ENCODE measurements at places on chromosomes 2 and 18.
A peak's percentile ranks its signal among the peaks of the same experiment; 100 is the strongest.

DNA sequence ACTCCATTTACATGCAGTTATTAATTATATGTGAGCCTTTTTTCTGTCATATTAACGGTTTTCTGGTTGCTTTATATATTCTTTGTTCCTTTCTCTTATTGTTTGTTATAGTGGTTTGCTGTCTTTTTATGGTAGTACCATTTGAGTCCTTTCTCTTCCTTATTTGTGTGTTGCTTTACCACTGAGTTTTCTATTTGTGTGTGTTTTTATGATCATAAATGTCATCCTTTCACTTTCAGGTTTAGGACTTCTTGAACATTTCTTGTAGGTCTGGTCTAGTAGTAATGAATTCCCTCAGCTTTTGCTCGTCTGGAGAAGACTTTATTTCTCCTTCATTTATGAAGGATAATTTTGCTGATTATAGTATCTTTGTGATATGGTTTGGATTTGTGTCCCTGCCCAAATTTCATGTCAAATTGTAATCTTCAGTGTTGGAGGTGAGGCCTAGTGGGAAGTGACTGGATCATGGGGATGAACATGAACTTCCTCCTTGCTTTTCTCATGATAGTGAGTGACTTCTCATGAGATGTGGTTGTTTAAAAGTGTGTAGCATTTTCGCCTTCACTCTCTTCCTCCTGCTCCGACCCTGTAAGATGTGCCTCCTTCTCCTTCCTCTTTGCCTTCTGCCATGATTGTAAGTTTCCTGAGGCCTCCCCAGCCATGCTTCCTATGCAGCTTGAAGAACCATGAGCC lies 11.5 kb downstream of the GCC2 start:
- no peak for DNase-seq

DNA sequence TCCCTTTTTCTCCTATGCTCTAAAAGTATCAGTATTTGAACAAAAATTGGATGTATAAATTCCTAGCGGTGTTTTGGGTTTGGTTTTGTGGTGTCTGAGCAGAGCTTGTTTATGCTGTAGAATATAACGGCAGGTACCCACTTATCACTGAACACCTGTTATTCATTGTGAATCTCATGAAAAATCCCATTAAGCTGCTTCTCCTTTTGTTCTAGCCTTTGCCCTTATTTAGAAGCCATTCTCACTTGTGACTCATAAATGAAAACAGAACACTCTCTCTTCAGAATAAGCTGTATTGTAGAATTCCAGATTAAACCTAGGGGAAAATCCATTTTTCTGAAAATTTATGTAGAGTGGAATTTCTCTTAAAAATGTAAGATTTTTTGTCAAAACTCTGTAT lies 104.0 kb downstream of the PRPF40A start:
- DNase-seq, result no peak

DNA sequence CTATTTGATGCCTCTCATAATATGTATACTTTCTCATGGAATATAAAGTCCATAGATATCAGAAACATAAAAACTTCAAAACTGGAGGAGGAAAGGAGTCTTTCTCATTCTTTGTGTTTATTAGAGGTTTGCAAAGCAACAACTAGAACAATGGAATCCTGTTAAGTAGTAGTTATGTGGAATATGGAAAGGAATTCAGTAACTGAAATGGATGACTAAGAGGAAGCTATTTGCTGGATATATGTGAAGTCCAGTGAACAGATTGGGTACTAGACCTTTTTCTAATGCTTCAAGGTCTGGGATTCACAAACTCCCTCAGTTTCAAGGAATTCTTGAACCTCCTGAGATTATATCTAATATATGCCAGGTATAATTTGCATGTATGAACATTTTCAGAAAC lies 353.6 kb upstream of the FANCL start:
- no peak for DNase-seq

DNA sequence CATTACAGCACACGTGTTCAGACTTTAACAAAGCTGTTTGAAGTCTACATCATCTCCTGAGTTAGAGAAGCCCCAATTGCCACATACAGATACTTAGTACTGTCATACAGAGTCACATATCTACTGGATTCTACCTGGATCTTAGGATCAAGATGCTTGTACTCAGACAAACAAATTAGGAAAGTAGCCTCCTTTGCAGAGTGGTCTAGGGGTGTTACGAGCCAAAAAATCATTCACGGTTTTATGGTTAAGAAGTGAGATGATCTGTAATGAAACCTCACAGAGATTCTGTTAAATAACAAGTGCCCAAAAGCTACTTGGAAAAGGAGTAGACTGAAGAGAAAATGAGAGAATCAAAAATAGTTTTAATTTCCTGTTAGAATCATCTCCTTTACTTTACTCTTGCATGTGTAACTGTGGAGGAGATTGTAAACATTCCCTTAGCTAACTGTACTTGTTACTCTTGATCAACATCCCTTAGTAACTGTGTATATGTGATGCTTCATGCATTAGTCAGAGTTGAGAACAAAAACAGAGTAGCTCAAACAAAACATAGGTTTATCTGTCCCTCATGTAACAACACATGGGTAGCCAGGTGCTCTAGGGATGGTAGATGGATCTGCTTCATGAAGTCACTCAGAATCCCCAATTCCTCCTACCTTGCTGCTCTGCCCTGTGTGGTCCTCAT lies 16.4 kb upstream of the IL1RL1 start:
- DNase-seq, result no peak

- peak; percentile 33 for DNase-seq
Measured at GRCh38 chr2:105882341-105882740, 137.6 kb downstream of the NCK2 start.

GRCh38 chr18:6920099-6920955 lies 190.8 kb downstream of the ARHGAP28 start:
- peak; percentile 3 for DNase-seq

GRCh38 chr2:72770879-72771461 lies 54.9 kb downstream of the EXOC6B start:
- peak; percentile 5 for DNase-seq

- DNase-seq, result no peak
Measured at GRCh38 chr2:103268841-103269498, 507.1 kb downstream of the TMEM182 start.

DNA sequence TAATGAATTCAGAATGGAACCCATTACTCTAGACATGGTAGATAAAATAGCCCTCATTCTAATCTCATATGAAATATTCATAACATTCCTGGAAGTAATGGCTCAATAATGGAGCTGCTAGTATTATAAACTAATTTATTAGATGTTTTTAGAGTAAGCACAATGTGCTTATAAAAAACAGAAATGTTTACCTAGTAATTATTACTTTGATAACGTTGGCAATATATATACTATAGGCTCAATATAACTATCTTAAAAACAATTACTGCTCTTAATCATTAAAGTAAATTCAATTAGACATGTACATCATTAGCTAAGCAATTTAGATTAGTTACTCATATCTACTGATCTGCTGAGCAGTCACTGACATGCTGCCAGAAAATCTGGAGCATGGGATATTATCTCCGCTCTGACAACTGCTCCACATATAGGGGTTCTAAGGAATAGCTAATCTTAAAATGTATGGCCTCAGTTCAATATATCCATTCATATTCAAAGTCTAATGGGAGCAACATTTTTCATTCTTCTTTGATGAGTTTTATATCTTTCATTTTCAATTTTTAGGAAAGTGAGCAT lies 19.4 kb downstream of the PPP1R1C start:
- no peak for DNase-seq

- DNase-seq, result no peak
Measured at GRCh38 chr2:46813020-46813415, 102.6 kb downstream of the MCFD2 start.

GRCh38 chr2:129870685-129871241 lies 108.7 kb upstream of the RAB6C start:
- DNase-seq, result no peak

GRCh38 chr2:11169333-11169732 lies 14.1 kb downstream of the SLC66A3 start:
- no peak for DNase-seq

GRCh38 chr2:158463496-158464095 lies 6.8 kb downstream of the PKP4 start:
- no peak for DNase-seq

DNA sequence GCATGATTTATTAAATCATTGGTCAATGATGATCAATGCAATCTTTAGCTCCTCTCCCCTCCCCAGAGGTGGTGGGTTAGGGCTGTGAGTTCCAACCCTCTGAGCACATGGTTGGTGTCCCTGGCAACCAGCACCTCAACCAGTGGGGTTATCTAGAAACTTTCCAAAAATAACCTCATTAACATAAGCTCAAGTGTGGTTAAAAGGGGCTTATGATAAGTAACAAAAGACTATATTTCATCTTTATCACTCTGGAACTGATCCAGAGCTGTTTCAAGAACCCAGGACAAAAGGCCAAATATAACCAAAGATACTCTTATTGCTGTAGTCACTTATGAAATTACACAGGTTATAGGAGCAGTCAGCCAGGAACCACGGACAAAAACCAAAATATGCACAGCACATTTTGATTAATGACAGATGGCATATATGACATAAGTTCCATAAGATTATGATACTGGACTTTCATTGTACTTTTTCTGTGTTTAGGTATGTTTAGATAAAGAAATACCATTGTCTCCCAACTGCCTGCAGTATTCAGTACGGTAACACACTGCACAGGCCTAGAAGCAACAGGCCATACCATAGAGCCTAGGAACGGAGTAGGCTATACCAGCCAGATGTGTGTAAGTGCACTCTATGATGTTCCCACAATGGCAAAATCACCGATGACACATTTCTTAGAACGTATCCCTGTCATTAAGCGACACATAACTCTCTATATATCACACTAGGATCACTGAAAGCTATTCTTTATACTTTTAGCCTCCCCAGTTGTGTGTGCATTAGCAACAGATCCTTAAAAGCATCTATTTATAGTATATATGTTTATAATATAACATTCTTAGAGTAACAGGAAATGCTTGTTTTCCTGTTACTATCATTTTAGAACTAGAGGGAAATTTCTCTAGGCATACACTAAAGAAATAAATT lies 31.9 kb downstream of the KIDINS220 start:
- DNase-seq, result no peak
